ENCODE measurements at places on chromosomes 6 and 20.

- DNase-seq = no peak
Measured at GRCh38 chr6:168273441-168274036, 46.0 kb downstream of the DACT2 start.

DNA sequence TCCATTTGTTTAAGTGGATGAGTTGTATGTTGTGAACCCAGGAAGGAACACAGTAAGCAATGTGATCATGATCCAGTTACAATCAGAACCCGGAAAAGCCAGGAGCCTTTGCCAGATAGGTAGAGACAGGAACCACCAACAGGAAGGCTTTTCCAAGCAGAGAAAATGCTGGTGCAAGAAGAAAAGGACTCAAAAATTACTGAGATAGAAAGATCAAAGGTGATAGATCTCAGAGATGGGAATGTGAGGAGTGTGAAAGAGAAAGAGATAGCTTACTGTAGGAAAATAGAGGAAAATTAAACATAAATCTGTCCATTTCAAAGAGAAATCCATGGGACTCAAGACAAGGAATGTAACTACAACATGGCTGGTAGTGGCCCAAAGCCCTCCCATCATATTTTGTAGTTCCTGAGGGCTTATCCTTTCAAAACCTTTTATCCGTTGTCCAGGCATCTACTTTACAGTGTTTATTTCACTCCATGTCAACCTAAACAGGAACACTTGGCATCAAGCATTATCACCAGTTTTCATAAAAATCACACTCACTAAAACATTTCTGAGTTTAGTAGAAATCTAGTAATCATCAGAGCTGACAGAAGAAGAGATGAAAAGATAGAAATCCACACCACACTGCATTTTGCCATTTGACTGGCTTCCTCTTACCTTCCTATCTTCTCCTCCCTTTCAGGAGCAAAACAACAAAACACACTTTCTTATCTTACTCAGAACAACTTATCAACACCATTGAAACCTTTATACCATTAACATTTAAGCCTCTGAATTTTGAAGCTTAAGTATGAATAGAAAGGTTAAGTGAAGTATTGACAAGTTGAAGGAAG is 44.5 kb upstream of the STXBP5 start:
- no peak for DNase-seq

DNA sequence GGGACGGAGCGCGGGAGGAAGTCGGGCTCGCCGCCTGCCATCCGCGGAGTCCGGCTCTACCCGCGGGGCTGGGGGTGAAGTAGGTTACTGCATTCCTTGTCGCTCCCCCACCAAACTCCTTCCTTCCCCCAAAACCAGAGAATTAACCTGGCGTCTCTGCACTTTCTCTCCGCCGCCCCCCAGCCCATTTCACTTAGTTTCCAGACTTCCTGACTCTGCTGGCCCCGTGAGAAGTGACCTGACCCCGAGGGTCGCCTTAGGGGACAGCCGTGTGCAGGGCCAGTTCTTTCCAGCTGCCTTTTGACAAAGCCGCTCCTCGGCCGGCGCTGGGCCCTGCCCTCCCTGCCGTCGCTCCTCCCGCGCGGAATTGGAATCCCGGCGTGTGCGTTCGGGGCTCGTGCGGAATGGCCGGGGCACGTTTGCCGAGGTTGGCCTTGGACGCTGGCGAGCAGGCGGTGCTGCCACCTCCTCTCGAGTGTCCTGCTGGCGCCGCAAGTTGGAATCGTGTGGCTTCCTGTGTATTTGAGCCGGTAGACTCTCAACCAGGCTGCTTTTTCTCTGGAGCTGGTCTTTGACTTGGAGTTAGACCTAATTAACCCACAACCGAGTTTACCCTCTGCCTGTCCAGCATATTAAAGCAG is 650 bp downstream of the DCBLD1 start:
- DNase-seq = peak; percentile 65

GRCh38 chr6:137403855-137404254 is 90.3 kb downstream of the OLIG3 start:
- DNase-seq = no peak

DNA sequence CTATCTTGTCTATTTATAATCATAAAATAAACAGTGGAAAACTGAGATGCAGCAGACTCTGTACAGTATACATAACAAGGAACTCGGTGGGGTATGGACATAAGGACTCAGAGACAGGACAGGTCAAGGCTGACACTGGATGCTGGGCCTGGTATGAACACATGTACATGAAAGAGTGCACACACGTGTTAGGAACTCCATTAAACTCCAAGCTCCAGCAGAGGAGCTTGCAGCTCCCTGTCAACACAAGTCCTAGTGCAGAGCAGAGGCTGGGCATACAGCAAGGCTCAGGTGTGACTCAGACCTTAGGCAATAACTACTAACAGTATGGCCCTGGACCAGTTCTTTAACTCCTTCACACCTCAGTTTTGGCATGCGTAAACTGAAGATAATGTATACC is 17.1 kb downstream of the NAPB start:
- DNase-seq = no peak

GRCh38 chr20:4726710-4727397 is 5.1 kb downstream of the PRND start:
- DNase-seq = no peak

GRCh38 chr6:44284121-44284520 is 13.9 kb downstream of the TMEM151B start:
- no peak for DNase-seq

DNA sequence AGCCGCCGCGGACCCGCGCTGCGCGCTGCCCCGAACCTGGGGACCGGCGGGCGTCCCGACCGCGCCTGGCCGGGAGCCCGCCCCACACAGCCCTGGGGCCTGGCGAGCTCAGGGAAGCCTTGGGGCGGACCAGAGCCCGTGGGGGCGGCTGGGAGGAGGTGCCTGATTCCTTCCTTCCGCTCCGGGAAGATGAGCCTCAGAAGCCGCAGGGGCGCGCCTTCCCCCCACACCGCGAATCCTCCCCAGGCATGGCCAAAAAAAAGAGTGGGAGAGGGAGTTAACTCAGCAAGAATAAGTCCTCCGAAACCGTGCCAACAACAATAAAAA is at the start of gene CBLN4:
TSS of gene CBLN4 (minus strand) at position 131 of the 327 bp plus-strand sequence. CDS start 1,348 bp downstream, outside the sequence.
- DNase-seq = no peak

GRCh38 chr20:63172726-63173125 is 43.2 kb downstream of the YTHDF1 start:
- peak; percentile 43 for DNase-seq

Measured in HT-29 (cell line).